MCF 10A (cell line): ENCODE measurements at places on chromosomes 12 and 14. TPM values are rescaled to one million over a fixed set of nuclear protein-coding genes. Genes with fewer than 3 reads are reported as not detected.

Gene TTC6
- 0.96 and 0.98 TPM in 2 replicates for total RNA-seq

Gene DNAH10
- total RNA-seq: 0.21 and 0.22 TPM in 2 replicates

Gene ALDH1L2
- 165 TPM in 2 replicates for total RNA-seq

Gene GALNT16
- total RNA-seq: not detected in 2 replicates

Gene KRT3
- total RNA-seq: not detected in 2 replicates

Gene LMNTD1
- not detected in 2 replicates for total RNA-seq

GRCh38 chr14:100472094-100472455 lies 115.1 kb downstream of the BEGAIN start:
- DNase-seq: no peak

- no peak for DNase-seq
Measured at GRCh38 chr12:105658389-105658788, 327.9 kb downstream of the C12orf75 start.

- DNase-seq: no peak
Measured at GRCh38 chr12:130589540-130590317, 126.4 kb downstream of the RIMBP2 start.

- no peak for DNase-seq
Measured at GRCh38 chr12:104673696-104674482, 217.1 kb downstream of the CHST11 start.

GRCh38 chr12:171743-172676 lies 41.9 kb downstream of the SLC6A12 start:
- DNase-seq: no peak

GRCh38 chr12:2283480-2283879 lies 230.7 kb downstream of the CACNA1C start:
- DNase-seq: no peak

DNA sequence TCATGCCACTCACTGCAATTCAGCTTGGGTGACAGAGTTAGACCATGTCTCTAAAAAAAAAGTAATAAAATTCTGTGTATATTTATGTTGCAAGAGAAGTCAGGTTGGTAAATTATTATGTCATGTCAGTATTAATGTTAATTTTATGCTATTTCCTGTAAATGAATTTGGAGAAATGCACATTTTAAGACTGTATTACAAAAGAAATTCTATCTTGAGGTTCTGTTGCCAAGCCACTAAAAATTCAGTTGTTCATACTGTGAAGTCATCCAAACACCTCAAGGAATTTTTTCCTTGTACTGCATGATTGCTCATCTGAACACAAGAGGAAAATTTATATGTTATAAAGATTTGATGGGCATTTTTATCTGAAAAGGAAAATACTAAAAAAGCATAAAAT lies 23.3 kb upstream of the HMGA2 start:
- DNase-seq: no peak

DNA sequence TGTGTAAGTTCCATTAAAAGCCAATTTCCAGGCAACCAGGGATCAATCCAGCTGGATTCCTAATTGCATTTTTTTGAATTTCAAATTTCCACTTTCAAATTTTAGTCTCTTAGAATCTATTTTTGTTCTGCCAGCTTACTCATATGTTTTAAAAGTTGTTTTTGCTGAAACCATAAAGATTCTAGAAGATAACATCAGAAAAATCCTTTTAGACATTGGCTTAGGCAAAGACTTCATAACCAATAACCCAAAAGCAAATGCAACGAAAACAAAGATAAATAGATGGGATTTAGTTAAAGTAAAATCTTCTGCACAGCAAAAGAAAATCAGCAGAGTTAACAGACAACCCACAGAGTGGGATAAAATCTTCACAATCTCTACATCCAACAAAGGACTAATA lies 253.3 kb downstream of the AEBP2 start:
- DNase-seq: no peak

DNA sequence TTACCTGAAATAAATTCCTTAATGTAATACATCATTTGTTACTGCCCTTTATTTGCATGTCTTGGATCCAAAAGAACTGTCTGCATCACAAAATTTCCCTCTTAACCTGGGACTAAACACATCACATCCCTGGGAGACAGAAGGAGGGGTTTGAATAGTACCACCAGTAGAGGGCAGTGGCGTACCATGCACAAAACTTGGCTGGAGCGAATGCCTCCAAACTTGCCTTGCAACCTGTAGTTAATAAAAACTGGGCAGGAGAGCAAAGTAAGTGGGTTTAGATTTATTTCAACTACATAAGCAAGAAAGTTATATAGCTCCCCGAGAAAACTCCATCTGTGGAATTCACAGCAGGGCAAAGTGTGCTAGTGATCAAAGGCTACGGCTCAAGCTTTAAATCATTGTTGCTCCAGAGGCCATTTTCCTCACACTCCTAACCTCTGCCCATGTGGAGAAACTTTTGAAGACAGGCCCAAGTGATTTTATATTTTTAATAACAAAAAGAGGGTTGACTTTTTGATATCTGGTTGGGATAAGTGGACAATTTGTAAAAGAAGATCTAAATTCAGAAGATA lies 1176.7 kb upstream of the SEL1L start:
- DNase-seq: peak; percentile 73

- DNase-seq: peak; percentile 55
Measured at GRCh38 chr12:77402716-77403115, 337.3 kb upstream of the E2F7 start.
